ENCODE measurements at places on chromosomes 6 and 20.

GRCh38 chr20:12860619-12861247, 148.0 kb upstream of the SPTLC3 start:
- no peak for DNase-seq

DNA sequence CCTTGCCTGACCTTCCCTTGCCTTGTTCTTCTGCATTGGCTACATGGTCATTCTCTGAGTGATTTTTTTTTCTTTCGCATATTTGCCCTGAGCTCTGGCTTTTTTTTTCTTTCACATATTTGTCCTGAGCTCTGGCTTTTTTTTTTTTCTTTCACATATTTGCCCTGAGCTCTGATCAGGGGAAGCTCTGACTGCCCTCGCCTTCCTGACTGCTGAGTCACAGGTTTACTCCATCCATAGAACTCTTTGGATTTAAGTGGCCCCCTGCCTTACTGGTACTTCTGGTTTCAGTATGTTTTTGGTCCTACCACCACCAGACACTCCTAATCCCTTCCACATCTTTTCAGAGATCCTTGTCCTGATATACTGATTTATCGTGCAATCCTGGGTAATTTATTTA, 201.1 kb downstream of the OGFRL1 start:
- DNase-seq, result no peak

DNA sequence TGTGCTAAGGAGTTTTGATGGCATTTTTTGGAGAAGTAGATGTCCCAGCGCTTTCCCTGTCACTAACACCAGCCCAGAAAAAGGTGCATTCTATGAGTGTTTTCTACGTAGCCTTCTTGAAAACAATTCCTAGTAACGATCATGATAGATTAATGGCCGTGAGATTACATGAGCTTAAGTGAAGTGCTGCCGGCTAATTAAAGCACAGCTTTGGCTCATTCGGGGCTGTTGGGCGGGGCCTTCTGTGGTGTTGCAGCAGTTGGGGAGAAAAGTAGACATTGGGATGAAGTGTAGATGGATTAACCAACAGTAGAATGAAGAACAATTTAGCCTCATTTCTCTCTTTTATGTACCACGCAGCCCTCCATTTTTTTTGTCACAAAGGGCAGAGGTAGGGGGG, 20.8 kb upstream of the TRAF3IP2 start:
- DNase-seq, result no peak

DNA sequence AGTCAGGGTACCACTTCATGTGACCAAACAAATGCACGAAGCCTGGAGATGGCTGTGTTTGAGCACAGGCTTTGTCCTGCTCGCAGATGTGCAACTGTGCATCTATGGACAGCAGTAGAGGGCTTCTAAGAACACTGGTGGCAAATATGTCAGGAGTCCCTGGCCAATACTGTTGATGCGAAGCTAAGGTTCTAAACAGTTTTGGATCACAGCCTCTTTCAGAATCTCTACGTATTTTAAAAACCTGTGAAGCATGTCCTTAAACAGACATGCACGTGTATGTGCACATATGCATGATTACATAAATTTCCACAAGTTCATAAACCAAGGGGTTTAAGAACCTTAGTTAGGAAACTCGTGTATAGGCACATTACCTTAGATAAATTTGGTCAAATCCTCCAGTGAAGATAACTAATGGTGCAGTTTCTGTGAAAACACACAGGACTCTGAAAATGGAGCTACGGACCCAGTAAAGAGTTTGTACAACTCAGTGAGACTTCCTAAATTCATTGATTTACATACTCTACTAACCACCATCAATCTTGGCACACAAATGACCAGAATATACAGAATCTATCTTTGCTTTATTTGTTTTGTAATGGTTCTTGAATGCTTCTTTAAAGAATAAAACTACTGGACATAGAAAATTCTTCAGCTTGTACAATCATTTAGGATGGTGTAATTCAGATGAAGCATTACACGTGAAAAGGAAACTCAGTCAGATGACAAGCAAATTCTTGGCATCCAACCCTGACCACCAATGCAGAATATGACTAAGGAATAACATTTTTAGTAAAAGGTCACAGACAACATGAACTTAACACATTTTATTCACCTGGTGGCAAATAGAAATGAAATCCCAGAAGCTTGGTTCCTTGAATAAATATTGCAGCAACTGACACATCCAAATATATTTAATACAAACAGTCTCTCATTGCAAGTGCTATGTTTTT, 27.4 kb downstream of the KCNQ5 start:
- DNase-seq, result no peak

GRCh38 chr6:159217595-159218275, 48.5 kb downstream of the FNDC1 start:
- no peak for DNase-seq

GRCh38 chr6:166583230-166583965, 3.1 kb downstream of the RAMACL start:
- no peak for DNase-seq

DNA sequence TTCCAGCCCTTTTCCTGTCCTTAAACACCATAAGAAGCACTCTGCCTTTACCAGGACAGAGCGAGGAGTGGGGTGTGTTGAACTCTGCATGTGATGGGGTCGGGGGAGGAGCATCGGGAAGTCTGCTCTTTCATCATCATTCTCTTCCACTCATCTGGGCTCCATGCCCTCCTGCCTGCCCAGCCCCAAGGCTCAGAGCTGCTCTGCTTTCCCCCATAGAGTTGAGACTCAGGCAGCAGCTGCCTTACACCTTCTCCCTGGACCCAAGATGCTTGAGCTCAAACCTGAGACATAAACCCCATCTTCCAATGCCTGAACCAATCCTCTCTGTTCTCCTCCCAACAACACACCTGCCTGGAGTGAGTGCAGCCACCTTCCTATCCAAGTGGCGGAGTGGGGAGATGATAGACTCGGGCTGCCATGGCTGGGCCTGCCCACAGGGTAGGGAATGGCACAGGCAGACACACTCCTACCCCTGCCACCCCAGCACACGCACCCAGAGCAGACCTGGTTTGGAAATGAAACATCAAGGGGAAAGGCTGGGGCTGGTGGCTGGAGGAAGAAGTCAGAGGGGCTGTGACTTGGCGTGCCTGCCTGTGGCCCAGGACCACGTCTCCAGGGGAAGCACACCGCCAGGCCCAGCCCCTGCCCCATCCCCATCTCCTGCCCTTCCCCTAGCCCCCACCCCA, 28.4 kb downstream of the TFEB start:
- DNase-seq, result no peak

DNA sequence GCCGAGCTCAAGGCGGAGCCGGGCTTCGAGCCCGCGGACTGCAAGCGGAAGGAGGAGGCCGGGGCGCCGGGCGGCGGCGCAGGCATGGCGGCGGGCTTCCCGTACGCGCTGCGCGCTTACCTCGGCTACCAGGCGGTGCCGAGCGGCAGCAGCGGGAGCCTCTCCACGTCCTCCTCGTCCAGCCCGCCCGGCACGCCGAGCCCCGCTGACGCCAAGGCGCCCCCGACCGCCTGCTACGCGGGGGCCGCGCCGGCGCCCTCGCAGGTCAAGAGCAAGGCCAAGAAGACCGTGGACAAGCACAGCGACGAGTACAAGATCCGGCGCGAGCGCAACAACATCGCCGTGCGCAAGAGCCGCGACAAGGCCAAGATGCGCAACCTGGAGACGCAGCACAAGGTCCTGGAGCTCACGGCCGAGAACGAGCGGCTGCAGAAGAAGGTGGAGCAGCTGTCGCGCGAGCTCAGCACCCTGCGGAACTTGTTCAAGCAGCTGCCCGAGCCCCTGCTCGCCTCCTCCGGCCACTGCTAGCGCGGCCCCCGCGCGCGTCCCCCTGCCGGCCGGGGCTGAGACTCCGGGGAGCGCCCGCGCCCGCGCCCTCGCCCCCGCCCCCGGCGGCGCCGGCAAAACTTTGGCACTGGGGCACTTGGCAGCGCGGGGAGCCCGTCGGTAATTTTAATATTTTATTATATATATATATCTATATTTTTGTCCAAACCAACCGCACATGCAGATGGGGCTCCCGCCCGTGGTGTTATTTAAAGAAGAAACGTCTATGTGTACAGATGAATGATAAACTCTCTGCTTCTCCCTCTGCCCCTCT, 1.1 kb downstream of the CEBPB start:
- peak; percentile 37 for DNase-seq

DNA sequence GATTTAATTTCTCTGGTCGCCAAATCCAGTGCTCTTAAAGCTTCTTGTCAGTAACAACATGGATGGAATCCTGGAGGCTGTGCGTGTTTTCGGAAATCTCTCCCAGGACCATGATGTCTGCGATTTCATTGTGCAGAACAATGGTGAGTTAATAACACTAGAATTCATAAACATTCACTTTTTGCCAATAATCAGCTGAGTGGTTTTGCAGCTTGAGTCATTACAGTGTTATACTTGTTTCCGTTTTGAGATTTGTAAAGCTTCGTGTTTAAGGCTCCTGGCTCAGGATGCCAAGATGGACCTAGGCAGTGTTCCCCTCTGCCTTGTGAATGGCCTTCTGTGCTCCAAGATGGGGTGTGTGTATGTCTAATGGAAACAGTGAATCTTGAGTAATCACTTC, 113.8 kb downstream of the ARMC2 start:
- no peak for DNase-seq

GRCh38 chr6:24875534-24875901, 60.2 kb downstream of the RIPOR2 start:
- DNase-seq, result no peak

GRCh38 chr6:165858586-165858985, 195.5 kb upstream of the PDE10A start:
- no peak for DNase-seq

GRCh38 chr20:5469111-5469510, 152.4 kb upstream of the PROKR2 start:
- no peak for DNase-seq

DNA sequence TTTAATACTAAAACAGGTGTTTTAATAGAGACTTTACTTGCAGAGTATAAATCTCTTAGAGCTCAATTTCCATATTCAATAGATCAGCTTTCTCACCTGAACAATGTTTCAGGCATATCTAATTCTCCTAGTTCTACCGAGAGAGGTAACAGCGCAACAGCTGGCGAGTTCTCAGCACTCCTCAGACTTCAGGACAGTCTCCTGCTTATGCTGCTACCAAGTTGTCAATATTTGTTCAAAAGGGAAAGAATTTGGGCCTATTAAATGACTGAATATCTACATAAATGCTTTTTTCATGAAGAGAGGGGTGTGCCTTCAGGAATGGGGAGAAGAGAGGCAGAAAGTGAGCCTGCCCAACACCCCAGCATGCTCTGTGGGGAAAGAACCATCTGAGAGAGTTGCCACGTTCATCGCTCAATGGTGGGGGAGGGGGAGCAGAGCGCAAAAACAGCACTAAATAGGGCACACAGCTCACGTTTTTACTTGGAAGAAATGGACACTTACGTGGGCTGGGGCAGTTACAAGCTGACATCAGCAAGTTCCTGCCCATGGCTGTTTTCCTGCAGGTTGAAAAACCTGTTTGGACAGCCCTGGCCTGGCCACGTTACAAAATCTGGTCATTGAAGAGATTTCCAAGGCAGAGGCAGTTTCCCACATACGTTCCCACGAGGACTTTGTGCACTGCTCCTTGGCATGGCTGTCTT, 38.0 kb downstream of the EZR start:
- no peak for DNase-seq

GRCh38 chr6:149271348-149272340, 45.9 kb upstream of the TAB2 start:
- no peak for DNase-seq

- DNase-seq, result no peak
These were observed 86.4 kb upstream of the POU3F2 start for GRCh38 chr6:98747960-98748359.

- no peak for DNase-seq
These were observed 10.8 kb downstream of the SLC52A3 start for GRCh38 chr20:757506-757905.

DNA sequence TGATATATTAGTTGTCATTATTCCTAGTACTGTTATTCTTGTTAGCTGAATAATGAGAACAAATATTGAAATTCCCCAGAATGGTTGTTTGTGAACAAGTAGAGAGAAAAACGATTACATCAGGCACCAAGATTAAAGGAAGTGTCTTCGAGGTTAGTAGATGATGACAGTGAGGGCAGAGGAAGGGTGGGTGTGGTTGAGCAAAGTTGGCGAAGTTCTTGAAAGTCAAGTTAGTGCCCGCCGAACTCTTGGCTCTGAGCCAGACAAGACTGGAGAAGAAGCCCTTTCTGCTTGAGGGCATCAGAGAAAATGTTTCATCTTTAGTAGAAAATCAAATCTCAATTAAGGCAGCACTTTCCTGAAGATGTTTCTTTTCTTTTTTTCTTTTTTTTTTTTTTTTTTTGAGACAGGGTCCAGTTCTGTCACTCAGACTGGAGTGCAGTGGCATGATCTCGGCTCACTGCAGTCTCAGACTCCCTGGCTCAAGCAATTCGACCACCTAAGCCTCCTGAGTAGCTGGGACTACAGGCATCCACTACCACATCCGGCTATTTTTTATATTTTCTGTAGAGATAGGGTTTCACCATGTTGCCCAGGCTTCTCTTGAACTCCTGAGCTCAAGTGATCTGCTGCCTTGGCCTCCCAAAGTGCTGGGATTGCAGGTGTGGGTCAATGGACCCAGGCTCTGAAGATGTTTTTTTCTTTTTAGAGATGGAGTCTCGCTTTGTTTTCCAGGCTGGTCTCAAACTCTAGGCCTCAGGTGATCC, 77.1 kb downstream of the SGK1 start:
- peak; percentile 71 for DNase-seq

DNA sequence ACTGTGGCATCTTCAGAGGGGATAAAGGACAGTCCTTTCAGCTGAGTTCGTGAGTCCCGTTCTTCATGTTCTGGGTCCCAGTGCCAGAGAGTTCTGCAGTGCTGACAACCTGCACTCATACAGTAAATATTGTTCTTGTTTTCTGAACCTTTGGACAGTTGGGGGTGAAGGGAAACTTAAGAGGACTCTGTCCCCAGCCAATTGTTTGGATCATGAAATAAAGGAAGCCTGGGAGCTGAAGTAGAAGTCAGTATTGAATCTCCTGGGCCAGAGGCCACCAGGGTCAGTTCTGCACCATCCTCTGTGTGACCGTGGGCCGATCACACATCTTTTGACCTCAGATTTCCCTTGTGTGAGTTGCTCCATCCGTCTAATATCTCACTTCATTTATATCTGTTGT, 3.2 kb downstream of the SLC2A12 start:
- DNase-seq, result no peak

DNA sequence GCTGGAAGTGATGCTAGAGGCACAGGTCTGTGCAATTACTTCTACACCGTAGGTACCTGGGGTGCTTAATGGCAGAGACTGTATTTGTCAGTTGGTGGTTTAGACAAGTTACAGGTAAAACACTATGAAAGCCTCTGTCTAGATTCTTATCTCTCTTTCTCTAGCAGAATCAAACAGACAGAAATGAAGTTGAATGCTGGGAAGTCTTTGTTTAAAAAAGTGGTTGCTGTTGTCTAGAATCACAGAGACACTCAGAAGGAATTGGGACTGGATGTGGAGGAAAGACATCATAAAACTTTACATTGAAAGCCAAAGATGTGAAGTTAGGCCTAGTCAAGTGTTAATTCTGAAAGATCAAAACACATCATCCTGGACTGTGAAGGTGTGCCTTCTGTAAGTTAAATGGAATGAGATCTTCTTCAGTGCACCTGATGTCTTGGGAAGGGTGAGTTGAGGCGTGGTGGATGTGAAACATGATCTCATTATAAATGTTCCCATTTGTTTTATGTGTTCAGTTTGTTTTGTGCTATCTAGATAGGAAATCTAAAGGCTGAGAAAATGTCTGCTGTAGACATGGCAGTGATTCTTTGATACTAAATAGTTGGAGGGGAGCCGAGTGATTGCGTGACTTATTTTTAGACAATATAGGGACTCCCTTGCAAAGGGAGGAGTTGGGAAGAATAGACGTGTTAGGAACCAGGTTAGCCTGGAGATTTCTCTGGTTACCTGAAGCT, 290.2 kb downstream of the SOX4 start:
- DNase-seq, result no peak
